MG63 (cell line): ENCODE measurements at places on chromosomes 5 and 9. TPM values are rescaled to one million over a fixed set of nuclear protein-coding genes. Genes with fewer than 3 reads are reported as not detected.

DNA sequence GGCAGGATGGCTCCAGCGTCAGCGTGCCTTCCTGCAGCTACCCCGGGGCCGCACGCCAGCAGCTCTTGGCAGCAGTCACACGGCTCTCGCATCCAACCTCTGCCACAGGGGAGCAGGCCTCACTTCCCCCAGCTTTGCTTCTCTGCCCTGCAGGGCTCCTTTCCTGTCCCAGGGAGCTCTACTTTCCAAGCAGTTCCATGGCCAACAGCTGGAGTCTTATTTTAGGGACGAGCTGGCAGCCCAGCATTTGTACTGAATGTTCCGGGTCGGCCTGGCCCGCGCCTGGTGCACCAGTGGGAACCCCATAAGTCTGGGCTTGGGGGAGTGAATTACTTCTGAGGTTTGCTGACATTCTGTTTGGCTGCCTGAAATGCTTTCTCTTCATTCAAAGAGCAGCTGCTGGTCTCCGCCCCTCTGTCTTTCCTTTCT lies 34.6 kb downstream of the GADD45G start:
- DNase-seq = peak; percentile 86

- no peak for DNase-seq
Observed at GRCh38 chr9:114459464-114459863, 45.8 kb downstream of the WHRN start.

GRCh38 chr9:78671785-78672184 lies 374.9 kb downstream of the PSAT1 start:
- no peak for DNase-seq

GRCh38 chr5:75439276-75439675 lies 72.2 kb downstream of the CERT1 start:
- no peak for DNase-seq

GRCh38 chr9:127153501-127153900 lies 31.1 kb upstream of the ANGPTL2 start:
- DNase-seq = no peak

PKD2L2 gene
- total RNA-seq = not detected in 2 replicates
